ENCODE measurements at places on chromosomes 2 and 18.

GRCh38 chr18:27848336-27848735 is 328.6 kb downstream of the CDH2 start:
- no peak for DNase-seq

DNA sequence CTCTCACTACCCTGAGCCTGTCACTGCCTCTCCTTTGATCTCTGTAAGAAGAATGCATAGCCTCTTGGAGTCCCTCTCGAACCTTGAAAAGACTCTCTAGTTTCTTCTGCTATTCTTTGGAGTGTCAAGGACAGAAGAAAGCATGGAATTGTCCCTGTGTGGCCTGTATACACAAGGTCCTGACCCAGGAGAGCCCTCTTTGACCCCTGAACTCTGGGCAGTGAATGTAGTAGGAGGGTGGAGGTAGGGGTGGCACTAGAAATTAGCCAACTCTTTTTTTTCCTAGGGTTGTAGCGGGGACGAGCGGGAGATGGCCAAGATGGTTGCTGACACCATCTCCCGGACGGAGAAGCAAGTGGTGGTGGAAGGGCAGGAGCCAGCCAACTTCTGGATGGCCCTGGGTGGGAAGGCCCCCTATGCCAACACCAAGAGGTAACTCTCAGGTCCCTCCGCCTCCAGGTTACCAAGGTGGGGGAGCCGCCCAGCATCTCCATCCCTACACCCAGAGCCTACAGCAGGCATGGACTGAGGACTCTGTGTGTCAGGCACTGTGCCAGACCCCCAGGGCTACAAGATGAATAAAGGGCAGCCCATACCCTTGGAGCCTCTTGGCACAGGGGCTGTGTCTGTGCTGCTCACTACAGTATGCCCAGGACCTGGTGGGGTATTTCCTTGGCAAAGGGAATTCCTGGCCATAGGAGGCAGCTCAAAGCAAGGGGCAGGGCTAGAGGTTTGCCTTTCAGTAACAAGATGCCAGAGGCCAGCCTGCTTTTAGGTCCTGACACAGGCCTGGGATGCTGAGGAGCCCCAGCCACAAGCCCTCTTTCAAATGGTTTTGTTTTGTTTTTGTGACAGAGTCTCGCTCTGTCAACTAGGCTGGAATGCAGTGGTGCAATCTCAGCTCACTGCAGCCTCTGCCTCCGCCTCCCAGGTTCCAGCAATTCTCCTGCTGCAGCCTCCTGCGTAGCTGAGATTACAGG is 16.4 kb downstream of the VIL1 start:
- no peak for DNase-seq

DNA sequence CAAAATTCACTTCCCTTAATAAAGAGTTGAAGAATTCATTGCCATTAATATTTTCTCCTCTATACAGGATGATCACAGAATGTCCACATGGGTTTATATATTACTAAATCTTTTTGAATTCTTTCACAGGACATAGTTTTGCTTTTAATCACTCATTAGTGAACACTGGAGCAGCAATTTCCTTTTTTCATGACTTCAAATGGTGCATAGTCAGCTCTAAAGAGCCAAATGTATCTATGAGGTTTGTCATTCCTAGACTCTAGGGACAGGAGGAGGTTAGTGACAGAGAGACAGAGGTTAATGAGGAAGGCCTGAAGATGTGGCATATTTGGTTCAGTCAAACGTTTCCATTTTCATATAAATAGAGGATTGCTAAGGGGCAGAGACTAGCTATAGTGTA is 111.8 kb downstream of the FSHR start:
- no peak for DNase-seq

DNA sequence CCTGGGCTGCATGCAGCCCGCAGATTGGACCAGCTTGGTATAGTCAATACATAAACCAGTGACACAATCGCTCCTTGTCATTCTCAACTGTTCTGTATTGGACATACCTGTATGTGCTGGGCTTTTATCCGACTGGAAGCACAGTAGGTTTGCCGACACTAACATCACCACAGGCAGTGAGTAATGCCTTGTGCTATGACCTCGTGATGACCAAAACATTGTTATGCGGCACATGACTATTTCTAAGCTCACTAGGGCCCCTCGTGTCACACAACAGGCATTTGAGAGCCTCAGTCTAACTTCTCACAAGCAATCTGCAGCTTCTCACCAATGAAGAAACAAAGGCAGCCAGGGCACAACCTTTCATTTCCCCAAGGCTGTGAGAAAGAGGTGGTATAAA is 320.8 kb downstream of the AFF3 start:
- DNase-seq, result no peak

GRCh38 chr2:220129391-220129790 is 502.0 kb downstream of the SLC4A3 start:
- no peak for DNase-seq

DNA sequence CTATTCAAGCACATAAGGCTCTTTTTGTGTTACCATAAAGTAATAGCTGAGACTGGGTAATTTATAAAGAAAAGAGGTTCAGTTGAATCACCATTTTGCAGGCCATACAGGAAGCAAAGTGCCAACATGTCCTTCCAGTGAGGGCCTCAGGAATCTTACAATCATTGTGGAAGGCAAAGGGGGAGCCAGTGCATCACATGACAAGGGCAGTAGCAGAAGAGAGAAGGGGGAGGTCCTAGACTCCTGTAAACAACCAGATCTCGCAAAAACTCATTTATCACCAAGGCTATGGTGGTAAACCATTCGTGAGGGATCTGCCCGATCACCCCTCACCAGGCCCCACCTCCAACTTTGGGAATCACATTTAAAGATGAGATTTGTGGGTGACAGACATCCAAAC is 16.7 kb downstream of the DSG4 start:
- DNase-seq, result no peak

DNA sequence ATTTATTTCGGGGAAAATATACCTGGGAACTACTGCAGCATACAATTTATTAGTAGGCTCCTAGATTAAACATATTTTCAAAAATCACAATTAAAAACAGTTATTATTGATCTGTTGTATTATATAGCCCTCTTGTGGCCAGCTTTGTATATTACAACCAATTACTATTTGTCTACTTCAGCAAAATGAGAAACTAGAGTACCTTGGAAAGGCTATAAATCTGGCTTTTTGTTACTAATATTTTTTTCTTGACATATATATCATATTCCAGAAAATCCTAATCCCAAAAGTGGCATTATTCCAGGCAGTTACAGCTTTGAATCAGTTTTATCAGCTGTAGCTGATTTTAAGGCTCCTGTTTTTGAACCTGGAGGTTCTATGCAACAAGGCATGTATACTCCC is 101.2 kb downstream of the UBR3 start:
- no peak for DNase-seq

DNA sequence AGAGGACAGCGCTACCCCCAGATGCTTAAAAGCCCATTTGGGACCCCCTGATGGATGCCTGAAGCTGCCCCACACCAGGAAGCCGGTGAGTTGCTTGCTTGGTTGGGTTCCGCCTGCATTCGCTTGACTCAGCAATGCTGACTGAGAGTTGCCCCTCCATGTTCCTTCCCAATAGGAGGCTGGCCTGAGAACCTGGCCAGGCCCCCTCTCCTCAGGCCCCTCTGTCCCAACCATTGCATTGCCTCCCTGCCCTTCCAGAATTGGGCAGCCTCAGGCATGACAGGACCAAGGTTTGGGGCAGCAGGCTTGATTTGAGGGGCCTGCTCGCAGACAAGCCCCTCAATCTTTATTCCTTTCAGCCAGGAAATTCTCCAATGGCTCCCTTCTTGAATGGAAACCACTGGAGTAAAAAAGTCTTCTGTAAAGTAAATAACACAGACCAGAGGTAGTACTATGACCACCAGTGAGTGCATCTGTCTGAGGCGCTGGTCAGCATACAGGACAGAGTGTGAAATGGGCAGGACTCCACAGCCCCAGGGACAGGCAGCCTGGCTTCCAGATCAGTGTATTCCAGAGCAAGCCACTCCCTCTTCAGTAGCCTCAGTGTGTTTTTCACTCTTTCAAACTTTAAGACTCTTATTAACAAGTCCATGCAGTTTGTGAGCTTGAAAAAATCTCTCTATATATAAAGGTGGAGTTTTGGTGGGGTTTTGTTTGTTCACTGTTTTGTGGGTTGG is 104.7 kb downstream of the C1QL2 start:
- DNase-seq, result no peak

DNA sequence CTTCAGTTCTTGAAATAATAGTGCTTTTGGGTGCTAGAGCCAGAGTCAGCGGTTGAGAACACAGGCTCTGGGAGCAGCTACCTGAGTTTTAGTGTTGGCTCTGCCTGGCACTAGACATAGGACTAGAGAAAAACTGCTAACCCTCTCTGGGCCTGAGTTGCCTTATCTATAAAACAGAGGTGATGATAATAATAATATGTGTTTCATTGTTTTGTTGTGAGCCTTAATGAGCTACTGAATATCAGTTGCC is 391.7 kb downstream of the PTPRM start:
- DNase-seq, result no peak

- no peak for DNase-seq
These were observed 166.7 kb upstream of the ZEB2 start for GRCh38 chr2:144686518-144687215.

DNA sequence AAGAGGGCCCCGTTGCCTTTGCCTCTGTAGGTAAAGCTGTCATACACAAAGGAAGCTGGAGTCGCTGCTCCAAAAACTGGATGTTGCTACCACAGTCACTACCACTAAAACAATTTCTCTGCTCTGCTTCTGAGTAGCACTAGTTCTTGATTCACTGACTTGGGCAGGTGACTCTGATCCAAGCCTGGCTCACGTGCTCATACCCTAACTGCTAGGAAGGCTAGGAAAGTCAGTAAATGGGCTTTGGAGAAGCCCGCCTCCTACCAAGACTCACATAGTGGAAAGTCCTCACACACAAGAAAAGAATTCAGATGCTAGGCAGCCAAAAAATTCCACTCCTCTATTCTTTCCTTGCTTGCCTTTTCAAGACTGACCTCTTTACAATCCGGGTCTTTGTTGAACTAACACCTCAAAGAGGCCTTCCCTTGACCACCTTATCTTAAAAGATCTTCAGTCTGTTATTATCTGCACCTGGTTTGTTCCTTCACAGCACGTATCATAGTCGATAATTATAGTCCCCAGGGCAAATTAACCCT is 11.4 kb upstream of the DYNC1I2 start:
- DNase-seq, result no peak

DNA sequence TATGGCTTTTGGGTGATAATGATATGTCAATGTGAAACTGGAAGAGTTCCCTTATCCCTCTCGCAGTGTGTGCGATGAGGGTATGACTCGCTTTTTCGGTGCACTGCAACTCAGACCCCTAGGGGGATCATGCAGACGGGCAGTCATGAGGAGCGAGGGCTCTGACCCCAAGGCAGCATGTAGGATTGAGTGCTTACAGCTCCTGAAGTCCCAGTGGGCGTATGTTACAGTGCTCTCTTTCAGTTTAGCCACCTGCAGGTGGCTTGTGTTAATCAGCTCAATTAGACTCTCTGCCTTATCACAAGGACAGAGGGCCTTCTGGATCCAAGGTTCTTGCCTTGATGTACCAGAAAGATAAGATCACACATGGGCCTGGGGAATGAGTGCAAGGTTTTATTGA is 1269.9 kb upstream of the GYPC start:
- no peak for DNase-seq

DNA sequence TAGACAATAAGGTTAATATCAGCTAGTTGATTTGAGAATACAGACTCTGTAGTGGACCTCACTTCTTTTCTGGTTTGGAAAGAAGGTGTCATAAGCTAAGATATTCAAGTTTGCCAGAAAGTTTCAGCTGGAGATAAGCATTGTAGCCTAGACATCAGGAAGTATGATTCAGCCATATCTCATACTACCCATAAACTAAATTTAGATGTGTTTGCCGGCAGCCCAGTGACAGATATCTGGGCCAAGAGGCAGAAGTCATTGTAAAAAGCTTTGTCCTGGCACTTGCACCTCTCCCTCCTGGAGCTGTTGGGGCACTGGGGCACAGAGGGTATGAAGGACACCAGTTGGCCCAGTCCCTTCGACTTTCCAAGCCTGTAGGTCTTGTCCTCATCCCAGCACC is 128.0 kb downstream of the EPHA4 start:
- DNase-seq, result no peak

DNA sequence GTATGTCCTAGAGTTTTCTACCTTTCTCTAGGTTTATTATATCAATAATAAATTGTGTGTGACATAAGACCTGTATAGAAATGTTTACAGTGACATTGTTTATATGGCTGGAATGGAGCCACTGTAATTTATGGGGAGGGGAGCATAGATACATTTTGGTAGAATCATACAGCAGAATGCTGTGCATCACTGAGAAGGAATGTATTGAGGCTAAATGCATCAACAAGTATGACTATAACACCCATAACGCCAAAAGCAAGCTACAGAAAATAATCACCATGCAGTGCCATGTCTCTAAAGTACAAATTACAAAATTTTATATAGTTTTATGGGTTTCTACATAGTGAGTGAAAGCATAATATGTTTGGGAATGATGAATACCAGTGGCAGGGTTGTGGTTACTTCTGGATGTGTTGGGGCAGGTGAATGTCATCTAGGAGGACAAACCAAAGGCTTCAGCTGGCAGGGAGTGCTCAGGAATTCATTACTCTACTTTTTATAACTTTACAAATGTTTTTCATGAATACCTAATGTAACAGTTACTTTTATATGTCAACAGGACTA is 226.0 kb upstream of the NETO1 start:
- DNase-seq, result no peak

DNA sequence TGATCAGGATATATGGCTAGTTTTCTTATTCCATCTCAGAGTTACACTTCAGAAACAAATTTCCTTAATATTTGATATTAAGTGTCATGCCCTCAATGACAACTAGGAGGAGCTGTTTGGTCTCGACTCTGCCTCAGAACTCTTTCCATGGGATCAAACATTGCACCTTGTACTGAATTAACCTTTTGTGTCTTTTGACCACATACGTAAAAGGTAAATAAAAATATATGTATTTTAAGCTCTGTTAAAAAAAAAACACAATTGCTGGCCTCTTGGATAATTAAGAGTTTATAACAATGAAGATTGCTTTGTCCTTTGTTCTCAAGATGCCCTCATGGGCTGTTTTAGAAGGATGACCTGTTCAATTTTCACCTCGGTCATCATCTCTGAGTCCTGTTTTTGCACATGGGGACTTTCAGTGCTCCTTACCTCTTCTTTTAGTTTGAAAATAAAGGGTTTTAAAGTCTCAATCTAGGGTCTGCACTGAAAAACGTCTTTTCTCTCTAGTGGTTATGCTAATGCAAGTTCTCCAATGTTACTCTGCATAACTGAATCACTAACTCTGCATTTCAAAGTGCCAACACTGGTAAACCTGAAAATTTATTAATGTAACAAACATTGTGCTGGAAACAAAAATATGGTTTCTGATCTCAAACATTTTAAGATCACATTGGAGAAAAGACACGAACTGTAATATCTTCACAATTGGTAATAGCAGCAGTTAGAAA is 18.8 kb upstream of the FN1 start:
- no peak for DNase-seq
